ENCODE measurements at places on chromosomes 16 and 17.

GRCh38 chr16:85042167-85042526 lies 14.6 kb downstream of the KIAA0513 start:
- DNase-seq = peak; percentile 82

DNA sequence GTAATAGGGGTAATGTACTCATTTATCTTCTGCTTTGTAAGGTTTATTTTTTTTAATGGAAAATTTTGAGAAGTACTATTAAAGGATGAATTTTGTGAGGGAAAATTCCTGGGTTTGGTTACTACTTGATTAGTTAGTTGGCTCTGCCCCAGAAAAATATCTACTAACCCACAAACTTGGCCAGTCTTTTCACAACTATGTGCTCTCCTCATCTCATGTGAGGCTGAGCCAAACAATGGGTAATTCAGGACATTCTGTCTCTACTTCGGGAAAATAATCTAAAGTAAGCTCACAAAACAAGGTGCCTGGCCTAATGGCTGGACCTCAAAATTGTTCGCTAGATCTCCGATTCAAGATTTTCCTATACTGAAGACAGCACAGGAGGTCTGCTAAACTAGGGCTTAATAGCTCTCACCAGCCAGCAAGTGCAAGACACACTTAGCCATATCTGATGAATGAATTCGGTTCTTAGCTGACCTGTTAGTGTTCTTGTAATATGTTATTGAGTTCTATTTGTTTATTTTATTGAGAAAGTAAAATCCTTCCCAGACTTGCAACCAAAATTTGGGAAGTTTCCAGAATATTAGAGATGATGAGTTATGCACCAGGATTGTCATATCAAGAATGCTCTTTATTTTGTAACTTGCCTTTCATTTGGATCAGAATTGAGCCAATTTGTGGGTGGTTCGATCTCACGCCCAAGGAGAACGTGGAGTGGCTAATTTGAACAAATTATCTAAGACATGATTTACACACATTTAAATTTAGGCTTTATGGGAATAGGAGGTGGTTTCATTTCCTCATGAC lies 5.7 kb downstream of the KCNJ16 start:
- no peak for DNase-seq

- DNase-seq = no peak
Measured at GRCh38 chr16:56833243-56833970, 31.6 kb upstream of the SLC12A3 start.

DNA sequence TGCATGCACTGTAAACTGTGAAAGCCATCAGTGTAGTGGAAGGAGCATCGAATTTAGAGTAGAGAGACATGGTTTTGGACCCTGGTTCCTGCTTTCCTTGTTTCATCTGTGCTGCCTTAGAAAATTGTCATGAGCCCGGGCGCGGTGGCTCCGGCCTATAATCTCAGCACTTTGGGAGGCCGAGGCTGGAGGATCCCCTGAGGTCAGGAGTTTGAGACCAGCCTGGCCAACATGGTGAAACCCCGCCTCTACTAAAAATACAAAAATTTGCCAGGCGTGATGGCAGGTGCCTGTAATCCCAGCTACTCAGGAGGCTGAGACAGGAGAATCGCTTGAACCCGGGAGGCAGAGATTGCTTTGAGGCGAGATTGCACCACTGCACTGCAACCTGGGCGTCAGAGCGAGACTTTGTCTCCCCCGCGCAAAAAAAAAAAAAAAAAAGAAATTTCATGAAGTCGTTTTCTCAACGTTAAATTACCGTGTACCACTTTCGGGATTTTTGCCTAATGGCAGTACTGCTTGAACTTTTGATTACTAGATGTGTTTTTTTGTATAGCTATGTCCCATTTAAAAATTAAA lies 912 bp downstream of the COQ7 start:
- DNase-seq = peak; percentile 44

DNA sequence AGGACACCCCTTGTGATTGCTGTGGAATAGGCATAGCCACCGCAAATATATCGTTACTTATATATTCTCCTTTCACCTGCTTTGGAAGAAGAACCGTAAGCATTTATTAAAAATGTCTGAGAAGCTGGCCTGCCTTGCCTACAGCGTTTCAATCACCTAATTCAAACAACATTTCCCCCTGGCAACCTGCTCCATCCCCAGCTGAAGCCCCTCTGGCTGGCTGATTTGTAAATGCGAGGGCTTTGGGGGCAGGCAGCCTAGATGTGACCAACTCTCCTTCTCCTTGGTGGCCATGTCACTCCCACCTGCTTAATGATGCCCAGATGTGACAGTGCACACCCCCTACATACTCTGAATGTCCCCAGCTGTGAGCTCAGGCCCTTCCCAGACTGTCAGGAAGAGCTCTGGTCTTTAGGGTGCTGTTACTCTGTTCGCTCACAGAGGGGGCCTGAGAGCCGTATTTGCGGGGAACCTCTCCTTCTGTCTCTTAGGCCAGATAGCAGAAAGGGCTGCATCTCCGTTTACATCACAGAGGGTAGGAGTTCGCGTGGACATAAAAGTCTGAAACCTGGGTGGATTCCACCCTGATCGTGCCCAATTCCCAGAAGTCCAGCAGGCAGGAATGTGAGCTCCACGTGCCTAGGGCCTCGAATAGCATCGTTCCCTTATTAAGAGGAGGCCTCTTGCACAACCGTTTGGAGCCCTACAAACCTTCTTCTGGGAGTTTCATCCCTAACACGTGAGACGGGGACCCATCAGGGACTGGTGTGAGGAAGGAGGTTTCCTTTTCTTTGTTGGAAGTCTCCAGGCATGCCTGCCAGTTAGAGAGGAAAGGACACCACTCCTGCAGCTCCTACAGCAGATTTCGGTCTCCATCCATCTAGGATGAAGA lies 2.4 kb upstream of the SDK2 start:
- peak; percentile 10 for DNase-seq

GRCh38 chr16:361872-362701 lies 8.3 kb downstream of the MRPL28 start:
- peak; percentile 79 for DNase-seq
